ENCODE measurements at places on chromosomes 1 and 21.
A peak's percentile ranks its signal among the peaks of the same experiment; 100 is the strongest.

DNA sequence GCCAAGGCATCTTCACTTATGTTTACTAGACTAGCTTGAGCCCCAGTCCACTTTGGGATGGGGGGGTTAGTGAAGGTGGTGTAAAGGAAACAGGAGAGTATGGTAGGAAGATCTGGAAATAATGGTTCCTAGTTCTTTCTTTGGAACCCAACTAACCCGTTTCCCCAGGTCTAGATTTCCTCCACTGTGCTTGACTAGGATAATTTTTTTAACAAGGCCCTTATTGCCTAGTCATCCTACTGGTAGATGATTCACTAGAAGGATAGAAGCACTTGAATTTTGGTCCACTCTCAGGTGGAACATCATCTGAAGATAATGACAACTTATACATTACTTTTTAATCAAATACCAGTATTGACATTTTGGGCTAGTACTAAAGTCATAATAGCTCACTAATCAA lies 45.9 kb upstream of the MYOCOS start:
- DNase-seq, result no peak

- DNase-seq, result no peak
Observed at GRCh38 chr1:82578086-82578726, 777.5 kb downstream of the ADGRL2 start.

DNA sequence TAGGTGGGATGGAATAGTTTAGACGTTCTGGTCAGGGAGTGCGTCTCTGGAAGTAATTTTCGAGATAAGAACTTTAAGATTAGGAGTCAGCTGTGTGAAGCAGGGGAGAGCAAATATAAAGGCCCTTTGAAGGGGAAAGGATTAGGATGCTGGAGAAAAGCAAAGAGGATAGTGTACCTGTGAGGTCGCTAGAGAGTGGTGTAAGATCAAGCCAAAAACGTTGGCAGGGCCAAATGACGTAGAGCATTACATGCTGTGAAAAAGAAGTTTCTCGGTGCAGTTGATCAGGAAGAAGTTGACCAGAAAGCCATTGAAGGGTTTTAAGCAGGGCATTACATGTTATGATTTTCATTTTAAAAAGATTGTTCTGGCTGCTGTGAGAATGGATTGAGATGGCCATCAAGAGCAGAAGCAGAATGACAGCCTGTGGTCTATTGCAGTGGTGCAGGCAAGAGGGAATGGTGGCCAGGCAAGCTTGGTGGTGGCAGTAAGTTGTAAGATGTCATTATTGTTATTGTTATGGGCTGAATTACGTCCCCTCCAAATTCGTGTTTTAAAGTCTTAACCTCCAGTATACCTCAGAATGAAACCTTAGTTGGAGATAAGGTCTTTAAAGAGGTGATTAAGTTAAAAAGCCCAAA lies 113.6 kb upstream of the KIF26B start:
- DNase-seq, result no peak

DNA sequence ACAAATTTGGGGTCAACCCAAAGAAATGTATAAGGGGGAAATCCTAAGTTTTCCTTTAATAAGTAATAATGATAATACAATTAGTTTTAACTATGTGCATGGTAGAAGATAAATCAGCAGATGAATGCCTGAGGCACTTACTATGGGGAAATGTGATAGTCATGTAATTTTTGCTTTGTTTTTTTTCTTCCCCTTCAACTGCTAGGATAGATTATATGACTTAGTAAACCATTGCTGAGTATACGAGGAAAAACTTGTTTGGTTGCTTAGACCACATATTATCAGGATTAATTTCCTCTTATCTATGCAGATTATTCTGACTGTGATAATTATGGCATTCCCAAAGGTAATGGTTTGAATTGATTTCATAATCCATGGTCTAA lies 181.1 kb downstream of the TGFB2 start:
- DNase-seq, result no peak

GRCh38 chr1:234758851-234759250 lies 148.9 kb upstream of the IRF2BP2 start:
- no peak for DNase-seq

- no peak for DNase-seq
Observed at GRCh38 chr1:119952496-119952895, 56.2 kb upstream of the ADAM30 start.

DNA sequence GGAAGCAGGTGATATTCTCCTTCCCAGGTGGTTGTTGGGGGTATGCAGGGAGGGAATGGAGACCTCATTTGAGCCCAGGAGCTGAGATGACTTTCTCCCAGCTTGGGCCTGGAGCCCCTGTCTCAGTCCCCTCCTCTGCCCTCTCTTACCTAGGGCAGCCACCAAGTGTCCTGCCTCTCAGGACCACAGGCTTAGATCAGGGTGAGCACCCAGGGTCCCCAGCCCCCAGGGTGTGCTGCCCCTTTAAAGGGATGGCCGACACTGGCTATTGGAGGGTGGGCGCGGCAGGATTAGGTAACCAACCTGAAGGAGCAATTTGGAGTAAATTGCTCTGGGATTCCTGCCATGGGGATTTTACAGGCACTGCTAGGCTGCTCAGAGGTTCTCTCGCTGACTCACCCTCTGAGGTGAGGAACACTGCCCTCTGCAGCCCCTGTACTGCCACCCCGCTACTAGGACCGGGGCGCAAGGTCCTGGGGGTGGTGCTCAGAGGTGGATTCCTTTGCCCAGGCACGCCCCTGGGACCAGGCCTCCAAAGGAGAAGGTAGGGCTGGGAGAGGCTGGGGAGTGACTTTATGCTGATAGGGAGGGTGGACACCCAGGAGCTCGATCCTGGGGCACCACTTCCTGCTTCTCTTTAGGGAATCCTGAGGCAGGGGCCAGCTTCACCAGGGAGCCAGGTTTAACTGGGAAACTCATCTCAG lies 1.5 kb downstream of the RPS6KA1 start:
- peak; percentile 67 for DNase-seq

GRCh38 chr1:205316161-205316566 lies 5.4 kb downstream of the NUAK2 start:
- DNase-seq, result no peak
